ENCODE measurements at places on chromosomes 12 and 14.

- DNase-seq, result no peak
Measured at GRCh38 chr12:20375560-20375959, 7.2 kb downstream of the PDE3A start.

- DNase-seq, result no peak
Measured at GRCh38 chr12:59041241-59042121, 121.2 kb upstream of the LRIG3 start.

- DNase-seq, result no peak
Measured at GRCh38 chr12:83016218-83016835, 329.6 kb downstream of the TMTC2 start.

- DNase-seq, result no peak
Measured at GRCh38 chr14:39628087-39628486, 195.9 kb upstream of the FBXO33 start.

DNA sequence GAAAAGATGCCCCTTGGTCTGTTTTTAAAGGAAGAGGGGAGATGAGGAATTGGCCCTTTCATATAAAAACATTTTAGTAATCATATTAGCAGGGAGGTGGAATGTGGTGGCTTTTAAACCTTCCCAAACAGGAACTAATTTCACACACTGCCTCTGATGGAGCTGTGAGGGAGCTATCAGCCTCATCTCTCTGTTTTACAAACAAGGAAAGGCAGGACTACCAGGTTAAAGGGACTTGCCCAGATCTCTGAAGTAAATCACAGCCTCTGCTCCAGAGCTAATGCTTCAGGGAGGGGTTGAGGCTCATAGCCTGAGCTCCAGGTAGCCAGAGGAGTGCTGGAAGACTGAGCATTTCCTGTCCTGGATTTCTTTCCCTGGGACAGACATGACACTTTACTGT lies 1.1 kb upstream of the BMP4 start:
- DNase-seq, result no peak

DNA sequence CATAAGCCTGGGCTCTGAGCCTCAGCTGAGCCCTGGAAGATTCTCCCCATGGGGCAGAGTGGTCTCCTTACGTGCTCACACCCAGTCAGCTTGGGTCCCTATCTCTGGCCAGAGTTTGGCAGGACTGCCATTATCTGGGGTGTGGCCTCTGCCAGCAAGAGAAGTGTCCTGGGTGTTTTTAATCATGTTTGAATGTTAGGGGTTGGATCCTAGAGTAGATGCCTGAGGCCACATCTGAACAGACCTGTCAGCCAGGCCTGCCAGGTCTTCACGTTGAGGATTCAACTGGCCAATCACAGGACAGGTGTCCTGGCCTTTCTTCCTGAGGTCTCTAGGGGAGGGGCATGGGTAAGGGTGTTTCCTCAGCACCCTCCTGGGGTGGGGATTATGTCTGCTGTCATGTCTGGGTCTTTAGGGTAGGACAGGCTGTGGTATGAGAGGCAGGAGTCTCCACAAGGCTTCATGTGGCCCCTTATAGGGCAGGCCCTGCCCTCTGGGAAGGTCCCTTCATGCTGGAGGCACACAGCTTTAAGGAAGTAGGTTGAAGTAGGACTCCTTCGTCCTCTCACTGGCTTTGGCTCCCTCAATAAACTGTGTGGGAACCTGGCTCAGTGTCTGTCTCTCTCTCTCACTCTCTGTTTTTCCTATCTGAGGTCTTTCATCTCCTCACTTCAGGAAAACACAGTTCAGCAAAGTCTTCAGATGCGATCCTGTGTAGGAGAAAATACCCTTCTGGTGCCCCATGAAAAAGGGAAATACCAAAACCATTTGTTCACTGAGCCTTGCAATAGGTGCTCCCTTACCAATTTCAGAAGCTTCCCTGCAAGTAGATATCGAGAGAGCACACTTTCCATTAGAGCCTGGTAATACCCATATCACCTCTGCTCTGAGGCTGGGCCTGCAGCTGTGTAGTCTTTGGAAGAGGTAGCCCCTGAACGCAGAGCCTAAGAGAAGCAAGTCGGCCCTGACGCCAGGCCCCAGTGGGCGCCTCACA lies 6.7 kb upstream of the FITM1 start:
- no peak for DNase-seq

GRCh38 chr14:50871228-50871627 lies 625 bp upstream of the ABHD12B start:
- no peak for DNase-seq

Measured in left renal cortex interstitium (tissue), 4 donors.